ENCODE measurements at places on chromosomes 13 and 19.

DNA sequence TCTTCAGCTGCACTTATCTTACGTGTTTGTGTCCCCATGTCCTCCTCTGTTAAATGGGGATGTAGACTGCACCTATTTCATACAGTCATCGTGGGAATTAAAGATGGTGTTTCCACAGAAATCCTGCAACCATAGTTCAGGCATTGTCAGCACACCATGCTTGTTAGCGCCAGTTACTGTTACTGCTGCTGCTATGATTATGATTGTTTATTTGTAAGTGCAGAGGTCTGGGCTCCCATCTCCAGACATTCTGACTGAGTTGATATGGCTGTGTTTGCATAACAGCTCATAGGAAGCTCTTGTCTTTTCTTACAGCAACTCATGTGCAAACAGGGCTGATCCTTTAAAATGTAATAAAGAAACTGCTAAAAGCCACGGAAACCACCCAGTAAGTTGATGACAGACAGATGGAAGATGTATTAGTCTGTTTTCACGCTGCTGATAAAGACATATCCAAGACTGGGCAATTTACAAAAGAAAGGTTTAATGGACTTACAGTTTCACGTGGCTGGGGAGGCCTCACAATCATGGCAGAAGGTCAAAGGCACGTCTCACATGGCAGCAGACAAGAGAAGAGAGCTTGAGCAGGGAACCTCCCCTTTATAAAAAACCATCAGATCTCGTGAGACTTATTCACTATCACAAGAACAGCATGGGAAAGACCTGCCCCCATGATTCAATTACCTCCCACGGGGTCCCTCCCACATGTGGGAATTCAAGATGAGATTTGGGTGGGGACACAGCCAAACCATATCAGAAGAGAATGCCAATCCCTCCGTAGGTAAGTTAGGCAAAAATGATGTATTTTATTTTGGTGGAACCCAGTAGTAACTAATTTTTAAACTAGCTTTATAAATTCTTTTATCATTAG, 1.6 kb downstream of the ZSCAN5A start:
- DNase-seq: no peak

DNA sequence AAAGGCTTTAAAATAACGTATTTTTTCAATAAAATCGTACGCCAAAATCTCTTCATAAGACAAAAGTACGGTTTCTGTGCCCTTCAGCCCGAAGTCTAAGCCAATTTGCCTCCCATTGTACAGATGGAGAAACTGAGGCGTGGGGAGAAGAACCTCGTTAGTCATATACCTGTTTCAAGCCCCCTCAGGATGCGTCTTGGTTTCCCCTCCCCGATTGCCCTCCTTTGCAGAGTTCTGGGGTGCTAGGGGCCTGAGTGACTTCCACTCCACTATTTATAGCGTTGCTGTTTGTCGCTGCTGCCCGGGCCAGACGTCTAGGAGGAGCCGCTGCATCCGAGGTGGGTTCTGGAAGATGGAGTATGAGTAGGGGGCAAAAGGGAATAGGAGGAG, 2.3 kb upstream of the LTBP4 start:
- no peak for DNase-seq

GRCh38 chr19:17311455-17312188, 2.3 kb downstream of the DDA1 start:
- DNase-seq: no peak

GRCh38 chr19:4801085-4801619, 9.6 kb downstream of the FEM1A start:
- no peak for DNase-seq

DNA sequence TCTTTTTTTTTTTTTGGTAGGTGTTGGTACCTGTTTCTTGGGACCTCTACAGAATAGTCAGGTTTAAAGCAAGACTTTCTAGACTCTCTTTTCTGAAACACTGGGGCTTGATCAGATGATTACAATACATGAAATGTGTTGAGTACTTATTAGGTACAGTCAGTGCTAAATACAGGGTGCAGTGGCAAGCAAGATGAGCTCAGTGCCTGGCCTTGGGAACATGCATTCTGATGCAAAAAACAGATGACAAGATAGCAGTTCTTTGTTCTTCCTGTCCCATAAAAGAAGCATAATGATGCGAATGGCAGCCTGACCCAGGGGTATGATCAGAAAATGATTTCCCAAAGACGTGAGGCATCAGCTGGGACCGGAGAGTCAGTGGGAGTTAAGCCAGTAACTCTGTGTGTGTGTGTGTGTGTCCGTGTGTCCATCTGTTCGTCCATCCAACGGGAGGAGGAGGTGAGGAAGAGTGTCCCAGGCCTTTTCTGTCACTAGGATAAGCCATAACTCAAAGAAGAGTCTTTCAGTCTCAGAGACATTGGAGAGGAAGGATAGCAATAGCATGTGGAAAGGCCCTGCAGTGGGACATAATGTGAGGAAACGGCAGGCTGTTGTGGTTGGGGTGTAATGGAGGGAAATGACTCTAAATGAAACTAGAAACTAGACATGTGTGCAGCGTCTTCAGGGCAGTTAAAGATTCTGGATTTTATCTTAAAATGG, 32.2 kb downstream of the SLAIN1 start:
- DNase-seq: no peak

GRCh38 chr13:111537843-111538499, 217.5 kb downstream of the TEX29 start:
- DNase-seq: no peak

DNA sequence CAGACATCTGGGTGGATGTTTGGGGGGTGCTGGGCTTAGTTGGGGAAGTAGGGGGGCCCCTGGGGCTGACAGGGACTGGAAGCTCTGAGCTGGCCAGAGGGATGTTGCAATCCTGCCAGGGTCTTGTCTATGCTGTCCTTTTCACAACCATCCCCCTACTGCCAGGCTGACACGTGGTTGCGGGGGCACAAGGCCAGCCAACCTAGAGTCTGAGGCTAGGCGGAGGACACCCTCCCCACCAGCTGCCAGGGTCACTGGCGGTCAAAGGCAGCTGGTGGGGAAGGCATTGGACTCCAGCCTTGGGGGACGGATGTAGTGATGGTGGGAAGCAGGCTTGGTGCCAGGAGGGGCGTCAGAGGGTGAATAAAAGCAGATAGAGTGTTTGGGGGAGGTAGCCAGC, 1.6 kb upstream of the APOC1 start:
- no peak for DNase-seq

- no peak for DNase-seq
Measured at GRCh38 chr13:65679240-65679639, 1550.9 kb downstream of the PCDH9 start.

- DNase-seq: no peak
Measured at GRCh38 chr13:44976196-44976595, 13.1 kb downstream of the NUFIP1 start.

GRCh38 chr19:42301646-42302203, at the start of gene PRR19:
Gene PRR19 (plus strand): TSS chr19:42302132. CDS start chr19:42309585, 7,453 bp downstream.
- no peak for DNase-seq

DNA sequence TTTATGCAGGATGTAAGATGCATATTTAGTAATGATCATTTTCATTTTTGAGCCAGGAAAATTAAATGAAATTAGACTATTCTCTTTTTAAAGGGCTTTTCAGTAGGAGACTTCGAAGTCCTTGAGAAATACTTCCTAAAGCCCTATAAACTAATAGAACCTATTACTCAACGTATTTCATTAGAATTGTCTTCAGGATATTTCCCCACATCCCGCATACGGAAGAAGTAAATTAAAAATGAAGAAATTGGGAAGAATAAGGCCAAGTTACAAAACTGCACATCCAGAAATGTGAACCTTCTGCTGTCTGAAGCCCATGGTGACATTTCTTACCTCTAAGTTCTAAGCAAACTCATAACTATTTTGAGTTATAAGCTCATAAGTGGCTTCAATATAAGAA, 66.5 kb downstream of the RXFP2 start:
- no peak for DNase-seq

- no peak for DNase-seq
Measured at GRCh38 chr19:29680447-29680846, 15.2 kb downstream of the PLEKHF1 start.

DNA sequence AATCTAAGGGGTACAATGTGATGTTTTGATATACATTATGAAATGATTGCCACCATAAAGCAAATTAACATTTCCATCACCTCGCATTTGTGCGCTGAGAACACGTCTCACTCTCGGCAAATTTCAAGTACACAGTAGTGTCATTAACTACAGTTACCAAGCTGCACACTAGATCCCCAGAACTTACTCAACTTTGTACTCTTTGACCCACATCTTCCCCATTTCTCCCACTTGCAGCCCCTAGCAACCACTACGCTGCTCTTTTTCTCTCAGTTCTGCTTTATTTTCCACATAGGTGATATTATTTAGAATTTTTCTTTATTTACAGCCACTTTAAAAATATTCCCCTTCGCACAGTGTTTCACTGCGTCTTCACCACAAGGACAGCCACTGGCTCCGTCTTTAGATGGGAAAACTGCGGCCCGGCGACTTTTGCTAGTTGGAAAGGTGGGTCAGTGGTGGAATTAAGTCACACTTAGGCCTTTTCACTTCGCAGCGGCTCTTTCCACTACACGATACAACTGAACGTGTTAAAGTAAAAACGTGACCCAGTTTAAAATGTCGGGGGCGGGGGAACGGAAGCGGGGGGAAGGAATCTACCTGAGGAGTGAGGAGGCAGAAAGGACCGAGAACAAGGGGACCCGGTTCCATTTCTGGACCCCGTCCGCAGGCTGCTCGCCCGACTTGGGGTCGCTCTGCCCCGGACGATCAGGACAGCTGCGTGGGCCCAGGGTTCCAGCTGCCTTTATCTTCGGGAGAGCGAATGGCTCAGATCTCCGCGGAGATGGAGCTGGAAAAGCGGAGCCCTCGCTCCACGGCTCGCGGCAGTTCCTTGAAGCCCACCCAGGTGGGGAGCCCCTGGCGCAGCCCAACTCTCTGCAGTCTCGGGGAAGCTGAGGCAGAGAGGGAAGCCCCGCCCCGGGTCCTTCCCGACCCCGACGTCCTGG, 486.1 kb downstream of the UQCRFS1 start:
- DNase-seq: no peak

DNA sequence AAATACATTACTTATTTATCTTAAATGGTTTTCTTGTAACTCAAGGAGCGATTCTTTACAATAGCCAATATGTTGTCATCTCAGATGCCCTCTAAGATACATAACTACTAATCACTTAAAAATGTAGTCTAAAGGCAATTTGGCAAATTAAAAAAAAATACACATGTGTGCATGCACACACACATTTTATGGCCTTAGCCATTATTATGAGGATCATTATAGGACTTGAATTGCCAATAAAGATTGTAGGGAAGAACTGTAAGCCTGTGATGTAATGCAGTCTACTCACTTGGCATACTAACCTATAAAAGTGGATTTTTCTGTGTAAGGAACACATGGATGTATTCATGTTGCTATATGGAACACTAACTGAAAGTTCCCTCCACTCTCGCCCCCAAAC, 274.3 kb downstream of the SHISA2 start:
- no peak for DNase-seq

DNA sequence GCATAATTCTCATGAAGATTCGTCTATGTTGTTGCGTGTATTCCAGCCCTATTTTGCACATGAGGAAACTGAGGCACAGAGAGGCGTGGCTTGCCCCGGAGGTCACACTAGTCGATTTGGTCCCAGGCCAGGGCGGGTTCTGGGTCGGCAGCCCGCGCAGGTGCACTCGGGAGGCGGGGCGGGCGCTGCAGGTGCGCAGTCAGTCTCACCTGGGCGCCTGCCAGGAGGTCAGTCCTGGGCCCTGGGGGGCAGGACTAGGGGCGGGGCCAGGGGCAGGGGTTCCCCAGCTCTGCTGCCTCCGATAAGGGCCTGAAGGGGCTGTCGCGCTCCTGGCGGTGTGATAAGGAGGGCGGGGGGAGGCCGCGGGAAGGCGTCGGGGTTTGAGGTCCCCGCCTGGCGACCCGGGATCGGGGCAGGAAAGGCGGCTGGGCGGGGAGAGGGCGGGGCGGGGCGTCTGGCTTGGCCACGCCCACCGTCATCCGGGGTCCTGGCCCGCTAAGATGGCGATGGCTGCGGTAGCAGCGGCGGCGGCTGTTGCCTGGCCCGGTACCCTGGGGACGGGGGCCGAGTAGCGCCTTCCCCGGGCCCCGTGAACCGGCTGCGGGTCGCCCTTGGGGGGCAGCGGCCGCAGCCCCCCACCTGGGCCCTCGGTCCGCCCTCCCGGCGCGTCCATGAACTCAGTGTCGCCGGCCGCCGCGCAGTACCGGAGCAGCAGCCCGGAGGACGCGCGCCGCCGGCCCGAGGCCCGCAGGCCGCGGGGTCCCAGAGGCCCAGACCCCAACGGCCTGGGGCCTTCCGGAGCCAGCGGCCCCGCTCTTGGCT, at the start of gene ATG4D:
Gene ATG4D, plus strand, starts transcription at position 485 of the 822 bp plus-strand sequence. Its CDS starts 187 bp downstream, at position 672.
- peak; percentile 89 for DNase-seq

- DNase-seq: no peak
Measured at GRCh38 chr13:19673473-19674430, 40.3 kb downstream of the MPHOSPH8 start.

DNA sequence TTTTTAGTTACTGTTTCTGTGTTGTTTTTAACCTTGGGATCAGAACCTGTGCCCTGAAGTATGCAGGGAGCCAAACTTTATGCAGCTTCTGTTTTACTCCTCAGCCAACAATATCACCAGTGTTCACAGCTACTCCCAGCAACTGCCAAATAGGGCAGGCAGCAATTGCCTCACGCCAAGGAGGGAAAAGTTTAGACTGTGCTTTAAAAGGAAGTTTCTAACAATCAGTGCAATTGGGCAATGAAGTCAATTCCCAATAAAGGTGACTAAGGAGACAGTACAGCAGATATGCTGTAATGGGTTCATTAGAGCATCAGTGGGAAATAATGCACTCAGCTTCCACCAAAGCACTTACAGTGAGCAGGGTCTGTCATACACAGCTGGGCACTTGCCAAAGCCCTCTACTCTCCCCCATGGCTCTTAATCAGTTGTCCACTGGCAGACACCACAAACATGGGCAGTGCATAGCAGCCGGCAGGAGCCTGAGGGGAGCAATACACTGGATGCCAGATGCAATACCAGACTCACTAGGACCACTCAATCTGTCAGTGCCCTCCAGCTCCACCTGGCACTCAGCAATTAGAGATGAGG, 19.3 kb downstream of the ENOX1 start:
- no peak for DNase-seq

DNA sequence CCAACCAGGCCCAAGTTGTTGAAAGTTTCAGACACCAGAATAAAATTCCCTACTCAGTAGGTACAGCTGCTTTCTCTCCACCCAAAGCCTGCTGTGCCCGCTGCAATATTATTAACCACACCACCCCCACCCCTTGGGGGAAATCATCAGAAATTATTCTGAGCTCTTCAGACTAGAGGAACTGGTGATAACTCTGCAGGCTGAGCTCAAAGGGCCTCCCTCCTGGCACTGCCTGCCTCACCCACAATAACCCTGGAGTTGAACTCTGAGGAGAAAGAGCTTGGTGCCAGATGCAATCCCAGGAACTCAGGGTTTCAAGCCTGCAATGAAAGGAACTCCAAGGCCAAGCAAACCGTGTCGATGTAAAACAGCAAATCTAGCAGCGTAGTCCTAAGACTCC, 381.7 kb upstream of the ZNF507 start:
- DNase-seq: no peak

DNA sequence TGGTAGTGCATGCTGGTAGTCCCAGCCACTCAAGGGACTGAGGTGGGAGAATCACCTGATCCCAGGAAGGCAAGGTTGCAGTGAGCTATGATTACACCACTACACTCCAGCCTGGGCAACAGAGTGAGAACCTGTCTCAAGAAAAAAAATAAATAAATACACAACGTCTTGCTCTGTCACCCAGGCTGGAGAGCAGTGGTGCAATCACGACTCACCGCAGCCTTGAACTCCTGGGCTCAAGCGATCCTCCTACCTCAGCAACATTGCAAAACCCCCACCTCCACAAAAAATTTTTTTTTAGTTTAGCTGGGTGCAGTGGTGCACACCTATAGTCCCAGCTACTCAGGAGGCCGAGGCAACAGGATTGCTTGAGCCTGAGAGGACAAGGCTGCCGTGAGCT, 8.8 kb downstream of the TPM4 start:
- no peak for DNase-seq

GRCh38 chr19:48496959-48497727, 14.5 kb downstream of the LMTK3 start:
- no peak for DNase-seq

Measured in NCI-H2081 (cell line).